Erythroblast (primary cell): ENCODE measurements at places on chromosomes 13 and 19.

- peak; percentile 40 for DNase-seq
These were observed 5.4 kb downstream of the RSPH6A start for GRCh38 chr19:45809643-45810159.

DNA sequence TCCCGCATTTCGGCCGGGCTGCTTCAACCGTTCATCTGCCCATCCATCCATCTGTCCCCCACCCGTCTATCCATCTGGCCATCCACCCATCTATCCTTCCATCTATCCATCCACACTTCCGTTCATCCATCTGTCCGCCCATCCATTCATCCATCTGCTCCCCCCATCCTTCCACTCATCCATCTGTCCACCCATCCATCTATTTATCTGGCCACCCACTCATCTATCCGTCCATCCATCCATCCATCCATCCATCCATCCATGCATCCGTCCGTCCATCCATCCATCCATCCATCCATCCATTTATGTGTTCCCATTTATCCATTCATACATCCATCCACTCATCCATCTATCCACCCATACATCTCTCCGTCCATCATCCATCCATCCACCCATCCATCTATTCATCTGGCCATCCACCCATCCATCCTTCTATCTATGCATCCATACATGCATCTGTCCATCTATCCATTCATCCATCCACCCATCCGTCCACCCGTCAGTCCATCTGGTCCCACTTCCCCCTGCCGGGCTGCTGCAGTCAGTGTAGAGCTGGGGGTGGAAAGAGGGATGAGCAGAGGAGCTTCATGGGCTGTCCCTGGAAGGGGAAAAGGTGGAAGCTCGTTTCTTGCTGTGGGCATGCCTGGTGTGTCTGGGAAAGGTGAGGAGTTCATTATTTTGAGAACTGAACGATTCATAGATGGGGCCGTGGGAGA is 722 bp downstream of the HSD11B1L start:
- DNase-seq, result no peak

DNA sequence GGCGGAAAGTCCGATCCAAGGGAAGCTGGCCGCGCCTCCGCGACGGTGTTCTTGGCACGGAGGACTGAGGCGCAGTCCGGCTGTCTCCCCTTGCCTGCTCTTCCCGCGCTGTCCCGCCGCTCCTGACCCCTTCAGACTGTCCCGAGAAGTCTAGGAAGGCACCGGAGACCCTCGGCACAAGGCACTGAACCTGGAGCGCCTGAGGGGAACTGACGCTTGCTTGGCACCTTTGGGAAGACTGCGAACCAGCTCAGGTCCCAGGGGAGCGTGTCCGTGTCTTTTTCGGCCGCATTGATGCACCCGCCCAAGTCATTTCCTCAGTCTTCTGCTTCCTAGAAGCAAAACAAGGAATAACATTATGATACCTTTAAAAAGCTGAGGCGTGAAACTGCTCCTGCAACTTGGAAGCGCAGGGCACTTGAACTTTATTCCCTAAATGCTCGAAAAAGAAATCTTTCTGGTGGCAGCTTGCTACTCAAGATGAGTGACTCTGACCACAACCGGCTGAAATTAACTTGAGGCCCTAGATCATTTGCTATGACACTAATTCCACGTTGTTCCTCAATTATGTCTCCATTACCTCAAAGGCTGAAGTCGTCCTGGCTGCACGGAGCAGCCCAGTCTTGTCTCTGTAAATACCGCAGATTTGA is 735 bp upstream of the FLT1 start:
- no peak for DNase-seq

GRCh38 chr19:43700395-43701000 is 15.4 kb upstream of the IRGC start:
- DNase-seq, result no peak
